ENCODE measurements at places on chromosomes 13 and 19.

DNA sequence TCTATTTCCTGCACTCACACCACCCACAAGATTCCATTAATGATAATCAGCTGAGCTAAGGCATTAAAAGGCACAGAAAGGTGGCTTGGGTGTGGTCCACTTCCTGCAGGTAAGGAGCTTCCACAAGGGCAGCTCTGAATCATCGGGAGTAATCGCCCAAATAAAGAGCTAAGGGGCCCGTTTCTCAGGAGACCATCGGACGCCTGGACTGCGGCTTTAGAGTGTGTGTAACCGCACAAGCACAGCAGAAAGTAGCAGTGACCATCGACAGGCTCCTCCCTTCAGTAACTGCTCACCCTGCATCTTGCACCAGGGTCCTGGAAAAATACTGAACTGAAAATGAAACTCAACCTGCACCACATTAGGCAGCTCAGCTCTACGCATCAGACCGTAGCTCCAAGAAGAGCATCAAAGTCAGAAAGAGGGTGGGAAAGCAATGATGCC is 6.0 kb downstream of the STK24 start:
- DNase-seq = no peak

GRCh38 chr13:109096101-109096500 is 466.7 kb downstream of the MYO16 start:
- no peak for DNase-seq

DNA sequence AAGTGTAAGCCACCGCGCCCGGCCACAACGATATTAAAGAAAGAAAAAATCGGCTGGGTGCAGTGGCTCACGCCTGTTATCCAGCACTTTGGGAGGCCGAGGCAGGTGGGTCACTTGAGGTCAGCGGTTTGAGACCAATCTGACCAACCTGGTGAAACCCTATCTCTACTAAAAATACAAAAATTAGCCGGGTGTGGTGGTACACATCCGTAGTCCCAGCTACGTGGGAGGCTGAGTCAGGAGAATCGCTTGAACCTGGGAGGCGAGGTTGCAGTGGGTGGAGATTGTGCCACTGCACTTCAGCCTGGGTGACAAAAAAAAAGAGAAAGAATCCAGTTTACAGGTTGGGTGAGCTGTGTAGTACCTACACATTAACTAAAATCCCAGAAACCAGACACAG is 99.9 kb upstream of the CACNA1A start:
- DNase-seq = no peak

DNA sequence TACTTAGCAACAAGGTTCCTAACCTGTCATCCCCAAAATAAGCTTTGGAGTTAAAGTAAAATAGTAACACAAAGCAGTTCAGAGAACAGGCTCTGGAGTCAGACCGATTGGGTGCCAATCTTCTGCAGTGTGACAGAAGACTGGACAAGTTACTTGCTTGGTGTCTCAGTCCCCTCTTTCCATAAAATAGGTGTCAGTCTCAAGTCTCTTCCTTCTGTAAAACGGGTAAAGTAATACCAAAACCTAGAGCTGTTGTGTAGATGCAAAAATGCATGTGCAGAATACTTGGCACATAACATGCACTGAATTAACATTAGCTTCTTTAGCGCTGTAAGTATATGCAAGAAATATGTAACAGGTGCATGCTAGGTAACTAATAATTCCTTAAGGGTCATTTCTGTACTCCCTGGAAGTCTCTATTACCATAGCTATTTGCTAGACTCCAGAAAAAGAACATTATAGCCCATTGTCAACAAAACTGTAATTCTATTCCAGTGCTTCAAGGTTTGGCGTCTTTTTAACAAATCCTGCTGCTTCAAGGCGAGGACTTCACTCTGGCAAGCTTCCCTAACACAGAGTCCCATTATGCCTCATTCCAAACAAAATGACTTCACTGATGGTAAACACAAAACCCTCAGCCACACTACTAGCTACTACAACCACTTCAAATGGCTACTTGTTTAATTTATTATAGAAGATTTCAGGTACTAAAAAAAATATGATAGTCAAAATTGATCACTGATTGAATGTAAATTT is 32.8 kb downstream of the ELF1 start:
- no peak for DNase-seq

GRCh38 chr19:33375837-33376159 is 2.3 kb downstream of the CEBPG start:
- DNase-seq = no peak

- DNase-seq = no peak
These were observed 41.9 kb downstream of the NAXD start for GRCh38 chr13:110657196-110657595.

DNA sequence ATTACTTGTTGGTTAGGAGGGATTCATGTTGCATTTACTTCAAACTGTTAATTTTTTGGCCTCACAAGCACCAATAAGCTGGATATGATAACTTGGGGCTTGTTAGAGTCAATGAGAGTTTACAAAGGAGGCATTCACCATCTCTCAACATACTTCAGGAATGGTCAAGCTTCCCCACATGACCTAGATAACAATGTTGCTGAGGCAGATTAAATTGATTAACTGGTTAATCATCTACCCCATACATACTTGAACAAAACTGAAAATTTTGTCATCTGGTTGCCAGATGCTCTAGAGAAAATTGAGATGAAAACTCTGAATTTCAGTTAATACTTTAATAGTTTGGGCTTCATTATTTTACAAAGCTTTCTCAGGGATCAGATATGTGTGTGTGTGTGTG is 43.0 kb upstream of the UBL3 start:
- no peak for DNase-seq

GRCh38 chr13:97119943-97120342 is 102.2 kb upstream of the MBNL2 start:
- DNase-seq = no peak

DNA sequence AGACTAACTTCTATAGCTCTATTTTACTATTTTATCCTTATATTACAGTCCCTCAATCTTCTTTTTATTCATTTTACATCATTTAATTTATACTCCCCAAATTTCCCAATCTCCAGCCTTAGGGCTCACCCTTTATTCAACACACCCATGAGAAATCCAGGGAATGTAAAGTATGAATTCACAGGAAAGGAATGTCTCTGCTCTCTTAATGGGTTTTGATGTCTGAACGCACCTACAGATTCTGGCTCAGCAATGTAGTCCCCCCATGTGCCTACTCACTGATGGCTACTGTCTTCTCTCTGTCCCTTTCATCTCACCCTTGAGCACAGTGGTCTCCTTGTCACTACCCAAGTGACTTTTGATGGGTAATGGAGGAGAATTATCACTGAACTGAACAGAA is 32.8 kb downstream of the TNFSF13B start:
- DNase-seq = no peak

DNA sequence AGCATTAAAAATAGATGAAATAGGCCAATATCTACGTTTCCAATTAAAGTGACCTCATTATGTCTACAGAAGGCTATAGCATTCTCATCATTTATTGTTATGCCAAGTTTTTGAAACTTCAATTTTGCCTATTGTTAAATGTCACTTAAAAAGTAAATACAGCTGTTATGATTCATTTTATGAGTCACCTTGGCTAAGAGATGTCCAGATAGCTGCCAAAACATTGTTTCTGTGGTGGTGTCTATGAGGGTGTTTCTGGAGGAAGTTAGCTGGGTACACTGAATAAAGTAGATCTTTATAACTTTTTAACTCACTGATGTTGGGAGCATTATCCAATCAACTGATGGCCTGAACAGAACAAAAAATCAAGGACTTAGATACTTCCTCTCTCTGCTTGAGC is 1209.7 kb upstream of the PCDH9 start:
- no peak for DNase-seq

- DNase-seq = no peak
These were observed 10.1 kb upstream of the TPRX2 start for GRCh38 chr19:47848823-47849473.

GRCh38 chr13:79237981-79238380 is 168.1 kb downstream of the RBM26 start:
- no peak for DNase-seq

- DNase-seq = no peak
These were observed 1152.9 kb downstream of the SLITRK1 start for GRCh38 chr13:82729401-82729800.

- DNase-seq = no peak
These were observed 45.3 kb upstream of the LSM14A start for GRCh38 chr19:34126966-34127365.

DNA sequence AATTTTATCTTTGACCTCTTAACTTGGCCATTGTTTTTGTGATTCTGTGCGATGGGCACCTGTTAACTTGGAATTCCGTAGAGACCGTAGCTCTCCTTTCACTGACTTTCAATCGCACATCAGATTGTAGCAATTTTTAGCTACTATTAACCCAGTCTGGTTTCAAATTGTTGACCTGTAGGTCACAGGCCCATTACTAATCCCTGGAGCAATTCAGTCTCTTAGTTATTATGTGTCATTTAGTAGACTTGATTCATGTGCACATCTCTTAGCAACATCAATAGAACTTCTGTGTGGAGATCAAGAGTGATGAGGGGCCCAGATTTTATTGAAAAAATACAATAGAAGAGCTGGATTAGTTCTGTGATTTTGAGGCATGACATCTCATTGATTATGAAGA is 549.6 kb upstream of the SLC10A2 start:
- no peak for DNase-seq

GRCh38 chr19:12015753-12016116 is 19.7 kb downstream of the ZNF433 start:
- DNase-seq = no peak

DNA sequence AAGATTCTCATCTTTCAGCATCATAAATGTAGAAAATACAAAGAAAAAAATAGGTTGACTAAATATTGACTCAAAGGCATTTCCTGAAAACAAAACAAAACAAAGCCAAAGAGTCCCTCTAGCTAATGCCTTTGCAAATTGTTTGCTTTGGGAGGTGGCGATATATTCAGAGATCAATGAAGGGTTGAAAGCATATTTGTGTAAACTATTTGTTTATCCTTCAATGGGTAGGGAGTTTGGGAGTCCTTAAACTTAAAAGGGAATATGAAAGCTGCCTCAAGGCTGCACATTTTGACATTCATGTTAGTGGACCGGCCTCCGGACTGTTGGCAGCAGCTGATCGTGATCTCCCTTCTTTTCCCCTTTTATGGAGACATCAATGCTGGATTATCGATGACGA is 257.5 kb downstream of the ITGBL1 start:
- DNase-seq = no peak

GRCh38 chr19:51905206-51905605 is 389 bp upstream of the ZNF649 start:
- DNase-seq = no peak

DNA sequence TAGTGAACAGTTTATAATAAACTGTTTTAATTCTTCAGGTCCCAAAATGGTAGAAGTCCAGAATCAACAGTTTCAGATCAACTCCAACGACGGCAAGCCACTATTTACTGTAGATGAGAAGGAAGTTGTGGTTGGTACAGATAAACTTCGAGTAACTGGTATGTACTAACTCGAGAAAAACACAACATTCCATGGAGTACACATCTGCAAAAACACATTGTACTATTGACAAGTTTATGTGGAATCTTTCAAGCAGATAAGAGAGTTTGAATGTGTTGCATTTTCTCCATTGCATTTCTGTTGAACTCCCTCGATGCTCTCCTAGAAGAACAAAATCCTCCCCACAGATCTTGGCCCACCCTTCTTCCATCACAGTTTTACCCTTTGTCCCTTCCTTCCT is 98.5 kb downstream of the SGCG start:
- no peak for DNase-seq

- DNase-seq = no peak
These were observed 3.4 kb downstream of the CACNG6 start for GRCh38 chr19:53994811-53995210.

DNA sequence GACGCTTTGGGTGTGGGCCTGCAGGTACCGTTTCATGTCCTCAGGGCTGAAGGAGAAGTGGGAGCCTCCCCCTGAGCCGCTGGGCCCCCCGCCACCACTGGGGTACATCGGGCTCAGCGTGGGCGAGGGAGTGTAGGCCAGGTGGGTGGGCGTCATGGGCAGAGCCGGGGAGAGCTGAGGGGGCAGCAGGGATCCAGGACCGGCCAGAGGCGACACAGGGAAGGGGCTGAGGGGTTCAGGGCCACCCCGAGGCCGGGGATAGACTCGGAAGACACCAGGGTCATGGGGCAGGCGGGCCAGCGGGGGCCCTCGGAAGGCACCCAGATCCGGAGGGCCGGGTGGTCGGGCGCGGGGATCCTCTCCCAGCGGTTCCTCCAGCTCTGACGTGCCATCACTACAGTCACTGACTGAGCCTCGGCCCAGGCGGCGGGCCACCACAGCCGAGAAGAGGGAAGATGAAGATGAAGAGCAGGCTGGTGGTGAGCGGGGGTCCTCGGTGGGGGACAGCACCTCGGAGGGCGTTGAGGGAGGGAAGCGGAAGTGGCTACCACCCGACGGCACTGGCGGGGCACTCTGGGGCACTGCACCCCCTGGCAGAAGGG is 5.7 kb downstream of the ERF start:
- DNase-seq = no peak

Data from NCI-H1417 treated with DMSO at 0.1 percent for 48 hours (cell line).